Memory B cell (primary cell): ENCODE measurements at places on chromosomes 4 and X.

DNA sequence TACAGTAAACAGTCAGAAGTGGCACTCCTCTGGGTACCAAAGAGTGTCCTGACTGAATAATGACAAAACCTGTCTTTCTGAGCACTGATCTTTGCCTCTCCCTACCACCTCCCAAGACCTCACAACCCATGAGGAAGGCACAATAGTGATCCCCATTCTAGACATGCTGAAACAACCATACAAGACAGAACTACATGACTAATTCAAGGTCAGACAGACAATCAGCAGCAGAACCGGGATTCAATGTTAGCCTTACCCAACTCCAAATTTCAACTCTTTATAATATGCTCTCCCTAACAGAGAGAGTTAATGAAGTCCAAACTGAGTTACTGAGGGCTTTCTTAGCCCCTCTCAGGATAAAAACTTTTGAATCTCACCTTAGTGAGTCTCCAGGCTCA lies 71.0 kb downstream of the IRF2 start:
- H3K27ac ChIP-seq: peak overlapping the region; percentile 41
- DNase-seq: no peak
- H3K27me3 ChIP-seq: no peaks in the 10 kb centered on the region
- peaks cover 55% of the 10 kb centered on the region for H3K36me3 ChIP-seq
- no peak overlapping the region for H3K4me3 ChIP-seq

DNA sequence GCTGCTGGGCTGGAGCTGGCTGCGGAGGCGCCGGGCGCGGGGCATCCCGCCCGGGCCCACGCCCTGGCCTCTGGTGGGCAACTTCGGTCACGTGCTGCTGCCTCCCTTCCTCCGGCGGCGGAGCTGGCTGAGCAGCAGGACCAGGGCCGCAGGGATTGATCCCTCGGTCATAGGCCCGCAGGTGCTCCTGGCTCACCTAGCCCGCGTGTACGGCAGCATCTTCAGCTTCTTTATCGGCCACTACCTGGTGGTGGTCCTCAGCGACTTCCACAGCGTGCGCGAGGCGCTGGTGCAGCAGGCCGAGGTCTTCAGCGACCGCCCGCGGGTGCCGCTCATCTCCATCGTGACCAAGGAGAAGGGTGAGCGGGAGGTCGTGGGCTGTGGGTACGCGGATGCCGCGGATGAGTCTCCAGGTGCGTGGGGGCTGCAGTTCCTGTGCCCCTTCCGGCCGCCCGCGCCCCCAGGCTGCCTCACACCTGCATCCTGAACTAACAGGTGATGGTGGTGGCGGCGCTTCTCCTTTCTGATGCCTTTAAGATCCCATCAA lies 499 bp downstream of the CYP2U1 start:
- peaks cover 36% of the 10 kb centered on the region for H3K4me1 ChIP-seq
- peak overlapping the region; percentile 92 for H3K4me3 ChIP-seq
- H3K27ac ChIP-seq: peak overlapping the region; percentile 67
- no peaks in the 10 kb centered on the region for H3K27me3 ChIP-seq
- peaks cover 6% of the 10 kb centered on the region for H3K36me3 ChIP-seq
- DNase-seq: peak; percentile 26

- H3K27ac ChIP-seq: no peak within 1 kb of the TSS
- peaks cover 9% of the 10 kb centered on the region for H3K36me3 ChIP-seq
- no peak within 1 kb of the TSS for H3K4me3 ChIP-seq
- H3K27me3 ChIP-seq: no peaks in the 10 kb centered on the region
These were observed at the start of gene ITGB1BP2 for GRCh38 chrX:71301195-71301924. Gene ITGB1BP2, plus strand, starts transcription at chrX:71301750. Its CDS starts 57 bp downstream, at chrX:71301807.

- no peaks in the 10 kb centered on the region for H3K36me3 ChIP-seq
- no peaks in the 10 kb centered on the region for H3K27me3 ChIP-seq
- no peak within 1 kb of the TSS for H3K27ac ChIP-seq
- peaks cover 4% of the 10 kb centered on the region for H3K4me1 ChIP-seq
- DNase-seq: no peak
These were observed at the start of gene ARHGEF38 for GRCh38 chr4:105551965-105552746. Gene ARHGEF38, plus strand, starts transcription at chr4:105552620. Its CDS starts 146 bp downstream, at chr4:105552766.

GRCh38 chr4:53654300-53654758 lies 63.0 kb upstream of the LNX1 start:
- H3K27me3 ChIP-seq: peaks cover 7% of the 10 kb centered on the region
- H3K4me1 ChIP-seq: no peaks in the 10 kb centered on the region
- no peak overlapping the region for H3K4me3 ChIP-seq
- no peak for DNase-seq
- no peaks in the 10 kb centered on the region for H3K36me3 ChIP-seq
- no peak overlapping the region for H3K27ac ChIP-seq

DNA sequence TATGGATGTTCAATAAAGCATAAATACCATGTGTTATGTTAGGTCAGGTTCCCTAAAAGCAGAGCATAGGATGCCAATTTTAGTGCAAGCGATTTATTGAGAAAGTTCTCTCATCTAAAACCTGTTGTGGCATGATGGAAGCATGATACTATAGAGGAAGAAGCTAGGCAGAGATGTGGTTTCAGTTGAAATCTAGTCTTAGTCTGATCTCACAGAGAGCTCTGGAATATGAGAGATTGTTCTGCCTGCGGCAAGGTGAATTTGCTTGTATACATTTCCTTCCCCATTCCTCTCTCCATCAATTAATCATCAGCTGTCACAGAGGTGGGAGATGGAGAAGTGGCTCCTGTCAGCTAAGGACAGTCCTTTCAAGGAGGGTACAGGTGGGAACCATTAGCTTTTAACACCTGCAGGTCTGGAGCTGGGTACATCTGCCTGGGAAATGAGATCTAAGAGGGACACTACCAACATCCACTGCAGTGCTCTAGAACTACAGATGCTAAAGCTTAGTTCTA lies 252.4 kb downstream of the CFAP299 start:
- no peaks in the 10 kb centered on the region for H3K4me1 ChIP-seq
- no peaks in the 10 kb centered on the region for H3K36me3 ChIP-seq
- no peak for DNase-seq
- no peak overlapping the region for H3K4me3 ChIP-seq
- no peaks in the 10 kb centered on the region for H3K27me3 ChIP-seq
- H3K27ac ChIP-seq: no peak overlapping the region

DNA sequence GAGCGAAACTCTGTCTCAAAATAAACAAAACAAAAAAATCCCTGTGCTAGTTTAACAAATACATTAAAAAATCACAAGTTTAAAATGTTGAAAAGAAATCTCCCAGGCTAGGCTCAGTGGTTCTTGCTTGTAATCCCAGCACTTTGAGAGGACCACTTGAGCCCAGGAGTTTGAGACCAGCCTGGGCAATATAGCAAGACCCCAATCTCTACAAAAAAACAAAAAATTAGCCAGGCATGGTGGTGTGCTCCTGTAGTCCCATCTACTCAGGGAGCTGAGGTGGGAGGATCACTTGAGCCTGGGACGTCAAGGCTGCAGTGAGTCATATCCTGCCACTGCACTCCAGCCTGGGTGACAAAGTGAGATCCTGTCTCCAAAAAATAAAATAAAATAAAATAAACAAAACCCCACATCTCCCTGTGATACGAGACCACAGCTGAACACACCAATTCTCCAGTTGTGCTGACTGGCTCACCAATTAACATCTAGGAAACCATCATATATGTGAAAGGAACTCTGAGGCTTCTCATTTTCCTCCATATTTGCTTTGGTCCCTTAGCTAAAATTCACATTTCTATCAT lies 7.3 kb downstream of the RPS4X start:
- peaks cover 9% of the 10 kb centered on the region for H3K4me1 ChIP-seq
- H3K36me3 ChIP-seq: peaks cover 22% of the 10 kb centered on the region
- DNase-seq: no peak
- H3K4me3 ChIP-seq: no peak overlapping the region
- H3K27ac ChIP-seq: no peak overlapping the region
- H3K27me3 ChIP-seq: no peaks in the 10 kb centered on the region

GRCh38 chr4:120156120-120156718 lies 89.6 kb upstream of the MAD2L1 start:
- H3K4me3 ChIP-seq: no peak overlapping the region
- no peaks in the 10 kb centered on the region for H3K4me1 ChIP-seq

- no peaks in the 10 kb centered on the region for H3K27me3 ChIP-seq
- no peak overlapping the region for H3K27ac ChIP-seq
- H3K36me3 ChIP-seq: peaks cover 1% of the 10 kb centered on the region
These were observed 95.7 kb upstream of the MAOA start for GRCh38 chrX:43560247-43560946.

- no peak overlapping the region for H3K4me3 ChIP-seq
- H3K27ac ChIP-seq: no peak overlapping the region
- no peak for DNase-seq
- no peaks in the 10 kb centered on the region for H3K27me3 ChIP-seq
- no peaks in the 10 kb centered on the region for H3K4me1 ChIP-seq
These were observed 966.6 kb upstream of the SLIT2 start for GRCh38 chr4:19285146-19285545.
